ENCODE measurements at places on chromosomes 12 and 14.

GRCh38 chr14:79543967-79544697, 667.2 kb downstream of the DIO2 start:
- DNase-seq, result peak; percentile 82
- no peak overlapping the region for H3K4me3 ChIP-seq
- no peaks in the 10 kb centered on the region for H3K27me3 ChIP-seq

DNA sequence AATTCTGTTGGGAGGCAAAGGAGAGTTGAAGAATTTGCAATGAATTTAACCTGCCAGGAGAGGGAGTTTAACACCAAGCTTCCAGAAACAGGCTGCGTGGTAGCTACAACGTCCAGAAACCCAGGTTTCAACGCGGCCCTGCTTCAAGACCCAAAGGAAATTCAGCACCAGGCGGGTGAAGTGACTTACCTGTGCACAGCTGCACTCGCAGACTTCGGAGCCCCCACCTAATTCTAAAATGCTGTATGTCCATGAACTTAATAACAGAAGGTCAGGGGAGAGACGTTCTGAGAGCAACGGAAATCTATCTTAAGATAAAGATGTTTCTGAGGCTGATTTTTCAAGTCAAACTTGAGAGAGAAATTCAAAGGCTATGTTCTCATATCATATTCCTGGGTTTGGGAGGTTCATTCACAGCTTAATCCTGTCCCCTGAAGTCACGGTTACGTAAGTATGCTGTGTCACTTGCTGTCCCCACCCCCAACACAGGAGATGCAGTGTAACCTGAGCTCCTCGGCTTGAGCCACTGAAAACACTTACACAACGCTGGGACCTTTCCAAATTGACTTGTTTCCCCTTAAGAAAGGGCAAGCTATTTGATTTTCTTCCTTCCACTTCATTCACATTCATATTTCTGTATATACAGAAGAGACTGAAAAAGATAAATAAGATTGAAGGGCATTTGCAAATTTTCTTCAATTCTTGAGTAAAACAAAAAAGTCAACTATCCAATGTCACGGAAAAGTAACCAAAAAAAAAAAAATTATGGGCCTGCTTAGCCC, 22.7 kb downstream of the CLIP1 start:
- H3K36me3 ChIP-seq, result no peaks in the 10 kb centered on the region
- DNase-seq, result peak; percentile 89
- H3K4me3 ChIP-seq, result peak overlapping the region; percentile 43
- peak overlapping the region; percentile 94 for H3K27ac ChIP-seq

GRCh38 chr12:127194176-127194575, 1072.8 kb upstream of the TMEM132C start:
- no peaks in the 10 kb centered on the region for H3K27me3 ChIP-seq
- DNase-seq, result no peak
- no peaks in the 10 kb centered on the region for H3K4me1 ChIP-seq
- peaks cover 3% of the 10 kb centered on the region for H3K36me3 ChIP-seq
- no peak overlapping the region for H3K4me3 ChIP-seq

DNA sequence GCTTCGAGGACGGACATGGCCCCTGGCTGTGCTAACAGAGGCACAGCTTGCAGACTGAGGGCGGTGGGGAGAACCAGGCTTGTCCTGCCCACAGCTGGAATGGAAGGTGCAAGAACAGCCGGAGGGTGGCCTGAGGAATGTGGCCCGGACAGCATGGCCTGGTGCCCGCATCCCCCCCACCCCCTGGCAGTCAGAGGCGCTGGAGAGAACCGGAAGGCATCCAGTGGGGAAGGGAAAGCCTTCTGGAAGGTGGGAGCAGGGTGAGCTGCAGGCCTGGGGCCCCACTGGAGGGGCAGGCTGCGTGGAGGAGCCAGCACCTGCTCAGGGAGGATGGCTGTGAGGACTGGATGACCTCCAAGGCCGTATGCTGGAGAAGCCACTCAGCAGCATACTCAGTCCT, 8.1 kb upstream of the CYP46A1 start:
- H3K27ac ChIP-seq, result no peak overlapping the region
- no peaks in the 10 kb centered on the region for H3K27me3 ChIP-seq
- H3K4me3 ChIP-seq, result no peak overlapping the region
- H3K4me1 ChIP-seq, result peaks cover 22% of the 10 kb centered on the region
- H3K36me3 ChIP-seq, result no peaks in the 10 kb centered on the region

DNA sequence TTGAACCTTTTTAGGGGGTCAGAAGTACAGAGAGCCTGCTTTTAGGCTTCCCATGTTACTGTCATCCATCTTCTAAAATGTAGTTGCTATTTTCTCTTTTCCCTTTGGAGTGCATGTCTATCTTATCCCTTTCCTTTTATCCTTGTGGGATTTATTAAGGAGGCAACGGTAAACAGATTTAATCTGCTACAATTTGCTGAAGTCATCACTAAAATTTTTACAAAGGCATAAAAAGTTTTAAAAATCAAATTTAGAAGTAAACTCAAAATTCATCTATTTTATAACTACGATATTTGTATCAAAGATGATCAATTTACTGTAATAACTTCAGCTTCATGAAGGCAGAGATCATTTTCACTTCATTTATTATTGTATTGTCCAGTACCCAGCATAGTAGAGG, 118.7 kb downstream of the RPS6KA5 start:
- no peaks in the 10 kb centered on the region for H3K4me1 ChIP-seq
- no peak overlapping the region for H3K27ac ChIP-seq
- DNase-seq, result no peak
- H3K4me3 ChIP-seq, result no peak overlapping the region

GRCh38 chr14:106564058-106564643, 1037.8 kb downstream of the TMEM121 start:
- no peaks in the 10 kb centered on the region for H3K4me1 ChIP-seq
- no peak overlapping the region for H3K4me3 ChIP-seq
- peaks cover 5% of the 10 kb centered on the region for H3K36me3 ChIP-seq

DNA sequence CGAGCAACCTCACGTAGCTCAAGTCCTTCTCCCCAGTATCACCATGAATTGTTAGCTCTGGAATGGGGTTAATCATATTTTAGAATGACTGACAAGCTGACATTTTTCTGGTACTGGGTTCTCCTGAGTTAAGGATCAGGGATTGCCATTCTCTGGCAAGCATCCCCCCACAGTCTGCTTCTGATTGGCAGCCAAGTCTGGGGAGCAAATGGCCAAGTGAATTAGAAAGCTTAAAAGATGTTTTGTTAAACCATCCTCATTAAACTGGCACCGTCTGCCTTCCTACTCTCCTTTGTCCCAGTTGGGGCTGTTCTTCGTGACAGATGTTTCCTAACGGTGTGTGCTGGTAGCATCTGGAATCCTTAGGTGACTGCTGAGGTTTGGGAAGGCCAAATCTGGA, 17.2 kb upstream of the CISTR start:
- H3K4me3 ChIP-seq, result no peak overlapping the region
- H3K27ac ChIP-seq, result no peak overlapping the region
- H3K36me3 ChIP-seq, result no peaks in the 10 kb centered on the region
- no peaks in the 10 kb centered on the region for H3K4me1 ChIP-seq
- H3K27me3 ChIP-seq, result peaks cover 61% of the 10 kb centered on the region

- no peaks in the 10 kb centered on the region for H3K27me3 ChIP-seq
- H3K27ac ChIP-seq, result no peak overlapping the region
Measured at GRCh38 chr12:64083285-64084210, 138.5 kb downstream of the KICS2 start.

GRCh38 chr14:103886304-103887169, 39.2 kb upstream of the PPP1R13B start:
- H3K27me3 ChIP-seq, result no peaks in the 10 kb centered on the region
- peak; percentile 80 for DNase-seq
- no peak overlapping the region for H3K27ac ChIP-seq
- no peak overlapping the region for H3K4me3 ChIP-seq

- no peaks in the 10 kb centered on the region for H3K27me3 ChIP-seq
- no peaks in the 10 kb centered on the region for H3K36me3 ChIP-seq
- DNase-seq, result peak; percentile 73
- no peaks in the 10 kb centered on the region for H3K4me1 ChIP-seq
- H3K4me3 ChIP-seq, result no peak overlapping the region
Measured at GRCh38 chr12:2376908-2377657, 324.3 kb downstream of the CACNA1C start.

- H3K36me3 ChIP-seq, result no peaks in the 10 kb centered on the region
- H3K4me3 ChIP-seq, result no peak overlapping the region
- H3K27me3 ChIP-seq, result no peaks in the 10 kb centered on the region
Measured at GRCh38 chr12:104057771-104058197, 6.5 kb upstream of the HCFC2 start.

DNA sequence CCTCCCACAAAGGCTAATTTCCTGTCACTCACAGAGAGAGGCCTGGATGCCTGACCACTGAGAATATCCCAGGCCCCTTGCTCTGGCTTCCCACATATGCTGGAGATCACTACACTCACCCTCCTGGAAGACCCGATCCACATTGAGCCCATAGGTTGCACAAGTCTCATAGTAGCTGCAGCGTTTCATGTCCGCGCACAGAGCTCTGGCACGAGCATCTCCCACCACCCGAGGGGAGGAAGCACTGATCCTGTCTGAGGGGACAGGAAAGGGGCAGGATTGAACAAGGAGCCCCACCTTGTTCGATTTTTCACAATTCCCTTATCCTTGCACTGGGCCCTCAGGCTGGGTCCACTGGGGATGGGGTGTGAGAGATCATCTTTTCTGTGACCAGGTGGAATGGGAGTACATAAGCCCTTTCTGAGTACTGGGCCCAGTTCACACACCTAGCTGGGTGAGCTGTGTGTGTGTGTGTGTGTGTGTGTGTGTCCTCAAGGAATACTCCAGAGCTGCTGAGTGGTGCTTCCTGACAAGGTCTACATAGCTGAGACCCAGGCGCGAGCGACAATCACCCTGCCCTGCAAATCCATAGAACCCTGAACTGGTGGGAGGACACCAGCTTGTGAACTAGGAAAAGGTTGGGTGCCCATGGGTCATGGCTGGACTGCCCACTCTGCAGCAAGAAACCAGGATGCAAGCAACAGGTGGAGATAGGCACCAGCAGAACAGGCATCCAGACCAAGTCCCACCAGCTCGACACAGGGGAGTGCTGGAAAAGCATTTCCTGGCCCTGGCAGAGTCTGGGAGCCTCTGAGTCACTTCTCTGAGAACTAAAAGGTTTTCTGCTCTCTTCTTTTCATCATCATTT, 5.6 kb downstream of the AGAP2 start:
- H3K36me3 ChIP-seq, result no peaks in the 10 kb centered on the region
- H3K27me3 ChIP-seq, result peaks cover 100% of the 10 kb centered on the region
- no peak overlapping the region for H3K27ac ChIP-seq
- peaks cover 15% of the 10 kb centered on the region for H3K4me1 ChIP-seq
- no peak for DNase-seq

DNA sequence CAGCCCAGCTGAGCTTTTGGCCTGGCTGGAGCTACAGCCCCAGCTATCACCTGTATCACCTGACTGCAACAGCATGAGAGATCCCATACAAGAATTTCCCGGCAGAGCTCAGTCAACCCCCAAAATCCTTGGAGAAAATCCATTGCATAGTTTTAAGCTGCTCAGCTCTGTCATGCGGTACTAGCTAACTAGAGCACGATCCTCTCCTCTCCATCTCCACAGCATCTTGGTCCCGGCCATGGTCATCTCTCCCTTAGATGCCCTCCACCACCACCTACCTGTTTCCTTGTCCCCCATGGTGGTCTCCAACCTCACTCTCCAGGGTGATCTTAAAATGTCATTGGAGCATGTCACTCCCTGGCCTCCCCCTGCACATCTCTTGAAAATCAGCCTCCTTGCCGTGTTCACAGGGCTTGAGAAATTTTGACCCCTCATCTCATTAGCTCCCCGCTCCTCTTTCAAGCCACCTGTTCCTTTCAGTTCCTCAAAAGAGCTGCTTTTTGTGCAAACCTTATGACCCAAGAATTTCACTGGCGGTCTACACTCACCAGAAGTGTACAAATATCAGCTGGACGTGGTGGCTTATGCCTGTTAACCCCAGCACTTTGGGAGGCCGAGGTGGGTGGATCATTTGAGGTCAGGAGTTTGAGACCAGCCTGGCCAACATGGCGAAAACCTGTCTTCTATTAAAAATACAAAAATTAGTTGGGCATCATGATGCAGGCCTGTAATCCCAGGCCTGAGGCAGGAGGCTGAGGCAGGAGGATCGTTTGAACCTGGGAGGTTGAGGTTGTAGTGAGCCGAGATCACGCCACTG, 8.1 kb upstream of the CLMN start:
- H3K4me1 ChIP-seq, result no peaks in the 10 kb centered on the region
- no peak overlapping the region for H3K4me3 ChIP-seq
- DNase-seq, result no peak
- no peak overlapping the region for H3K27ac ChIP-seq
- no peaks in the 10 kb centered on the region for H3K27me3 ChIP-seq

DNA sequence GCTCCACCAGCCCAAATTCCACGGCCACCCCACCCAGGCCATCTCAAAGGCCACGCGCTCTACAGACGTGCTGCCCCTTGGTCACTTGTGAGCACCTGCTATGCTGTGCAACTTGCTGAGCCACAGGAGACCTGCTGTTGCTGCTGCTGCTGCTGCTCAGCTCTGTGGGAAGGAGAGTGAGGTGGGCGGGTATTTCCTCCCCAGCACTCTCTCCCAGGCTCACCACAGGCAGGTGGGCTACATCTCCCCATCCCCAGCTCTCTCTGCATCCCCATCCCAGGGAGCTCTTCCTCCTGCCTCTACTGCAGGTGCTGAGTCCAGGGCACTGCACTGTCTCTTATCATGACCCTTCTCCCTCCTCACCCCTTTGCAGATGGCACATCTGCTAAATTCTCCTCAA, 306.9 kb downstream of the BCL11B start:
- no peak for DNase-seq
- H3K4me1 ChIP-seq, result no peaks in the 10 kb centered on the region
- no peaks in the 10 kb centered on the region for H3K27me3 ChIP-seq
- no peaks in the 10 kb centered on the region for H3K36me3 ChIP-seq

DNA sequence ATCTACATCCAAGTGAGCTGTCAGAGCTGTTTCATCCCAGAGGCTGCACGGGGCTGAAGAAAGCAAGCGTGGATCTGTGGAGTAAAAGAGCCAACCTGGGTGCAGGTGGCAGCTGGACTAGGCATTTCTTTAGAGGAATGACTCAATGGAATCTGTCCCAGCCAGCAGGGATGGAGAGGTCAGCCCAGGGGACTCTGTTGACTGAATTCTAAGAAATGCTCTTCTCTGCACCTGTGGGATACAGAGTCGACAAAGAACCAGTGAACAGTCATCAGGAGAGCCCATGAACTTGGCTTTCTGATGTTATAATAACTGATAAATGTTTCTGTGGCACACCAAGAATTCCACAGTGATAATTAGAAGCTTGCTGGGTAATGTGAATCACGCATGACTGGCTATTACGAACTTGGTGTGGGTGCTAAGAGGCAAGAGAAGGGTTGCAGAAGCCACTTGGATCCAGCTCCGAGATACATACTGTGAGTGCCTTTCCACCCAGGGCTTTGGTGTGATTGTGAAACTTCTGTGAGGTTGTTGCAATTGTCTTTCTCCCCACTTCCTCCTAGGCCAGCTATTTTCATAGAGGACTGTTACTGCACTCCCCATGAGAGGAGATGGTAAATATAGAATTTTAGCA, 16.2 kb downstream of the PYGL start:
- peaks cover 7% of the 10 kb centered on the region for H3K4me1 ChIP-seq
- no peak overlapping the region for H3K27ac ChIP-seq
- no peak overlapping the region for H3K4me3 ChIP-seq
- no peak for DNase-seq

DNA sequence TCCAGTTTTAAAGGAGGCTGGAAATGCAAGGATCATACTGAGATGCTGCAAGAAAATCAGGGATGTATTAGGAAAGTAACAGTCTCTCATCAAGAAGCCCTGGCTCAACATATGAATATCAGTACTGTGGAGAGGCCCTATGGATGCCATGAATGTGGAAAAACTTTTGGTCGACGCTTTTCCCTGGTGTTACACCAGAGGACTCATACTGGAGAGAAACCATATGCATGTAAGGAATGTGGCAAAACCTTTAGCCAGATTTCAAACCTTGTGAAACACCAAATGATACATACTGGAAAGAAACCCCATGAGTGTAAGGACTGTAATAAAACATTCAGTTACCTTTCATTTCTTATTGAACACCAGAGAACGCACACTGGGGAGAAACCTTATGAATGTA, 24.5 kb downstream of the ZNF891 start:
- no peaks in the 10 kb centered on the region for H3K4me1 ChIP-seq
- H3K27me3 ChIP-seq, result no peaks in the 10 kb centered on the region
- no peak overlapping the region for H3K27ac ChIP-seq
- no peak for DNase-seq
- peak overlapping the region; percentile 9 for H3K4me3 ChIP-seq
